ENCODE measurements at places on chromosomes 6 and 20.

GRCh38 chr6:132286298-132287019 is 114.8 kb downstream of the MOXD1 start:
- no peak for DNase-seq

DNA sequence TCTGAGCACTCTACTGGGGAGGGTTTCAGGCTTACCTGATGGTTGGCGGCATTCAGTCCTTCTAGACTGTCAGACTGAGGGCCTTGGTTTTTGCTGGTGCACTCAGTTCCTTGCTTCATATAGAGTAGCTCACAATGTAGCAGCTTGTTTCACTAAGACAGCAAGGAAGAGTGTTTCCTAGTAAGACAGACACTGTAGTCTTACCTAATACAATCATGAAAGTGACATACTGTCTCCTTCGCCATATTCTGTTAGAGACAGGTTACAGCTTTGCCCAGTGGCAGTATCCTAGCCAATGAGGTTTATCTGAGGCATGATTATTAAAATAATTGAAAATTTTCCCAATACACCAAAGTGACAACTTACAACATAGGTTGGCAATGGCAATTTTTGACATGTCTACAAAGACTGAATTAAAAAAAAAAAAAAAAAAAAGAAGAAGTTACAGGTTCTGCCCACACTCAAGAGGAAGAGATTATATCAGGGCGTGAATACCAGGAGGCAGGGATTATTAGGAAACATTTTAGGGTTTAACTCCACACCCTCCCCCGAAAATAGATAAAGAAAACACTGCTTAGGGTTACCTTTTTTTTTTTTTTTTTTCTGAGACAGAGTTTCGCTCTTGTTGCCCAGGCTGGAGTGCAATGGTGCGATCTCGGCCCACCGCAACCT is 66.8 kb downstream of the SCAND1 start:
- DNase-seq, result no peak

GRCh38 chr6:6781873-6782227 is 193.3 kb downstream of the LY86 start:
- DNase-seq, result peak; percentile 50

DNA sequence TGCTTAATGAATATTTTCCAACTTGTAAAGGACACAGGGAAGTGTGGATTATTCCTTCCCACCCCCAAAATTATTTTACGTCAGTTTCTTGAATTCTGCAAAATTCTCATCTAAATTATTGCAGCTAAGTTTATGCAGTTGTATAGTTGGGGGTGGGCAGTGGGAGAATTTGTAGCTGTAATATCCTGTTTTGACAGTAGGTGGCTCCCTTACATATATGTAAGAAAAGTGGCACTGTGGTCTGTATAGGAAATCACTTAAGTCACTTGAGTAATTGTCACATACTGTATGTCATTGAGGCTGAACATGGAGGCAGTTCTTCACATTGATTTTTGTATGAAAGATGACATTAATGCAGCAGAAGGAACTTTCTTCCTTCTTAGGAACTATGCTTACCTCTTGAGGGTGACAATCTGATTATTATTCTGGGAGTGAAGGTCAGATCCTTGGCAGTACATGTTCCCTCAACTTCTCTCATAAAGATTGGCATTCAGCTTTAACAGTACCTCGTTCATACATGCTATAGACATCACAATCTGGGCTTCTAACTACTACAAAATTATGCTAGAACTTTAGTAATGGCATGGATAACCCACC is 14.6 kb upstream of the CFAP206 start:
- peak; percentile 56 for DNase-seq

DNA sequence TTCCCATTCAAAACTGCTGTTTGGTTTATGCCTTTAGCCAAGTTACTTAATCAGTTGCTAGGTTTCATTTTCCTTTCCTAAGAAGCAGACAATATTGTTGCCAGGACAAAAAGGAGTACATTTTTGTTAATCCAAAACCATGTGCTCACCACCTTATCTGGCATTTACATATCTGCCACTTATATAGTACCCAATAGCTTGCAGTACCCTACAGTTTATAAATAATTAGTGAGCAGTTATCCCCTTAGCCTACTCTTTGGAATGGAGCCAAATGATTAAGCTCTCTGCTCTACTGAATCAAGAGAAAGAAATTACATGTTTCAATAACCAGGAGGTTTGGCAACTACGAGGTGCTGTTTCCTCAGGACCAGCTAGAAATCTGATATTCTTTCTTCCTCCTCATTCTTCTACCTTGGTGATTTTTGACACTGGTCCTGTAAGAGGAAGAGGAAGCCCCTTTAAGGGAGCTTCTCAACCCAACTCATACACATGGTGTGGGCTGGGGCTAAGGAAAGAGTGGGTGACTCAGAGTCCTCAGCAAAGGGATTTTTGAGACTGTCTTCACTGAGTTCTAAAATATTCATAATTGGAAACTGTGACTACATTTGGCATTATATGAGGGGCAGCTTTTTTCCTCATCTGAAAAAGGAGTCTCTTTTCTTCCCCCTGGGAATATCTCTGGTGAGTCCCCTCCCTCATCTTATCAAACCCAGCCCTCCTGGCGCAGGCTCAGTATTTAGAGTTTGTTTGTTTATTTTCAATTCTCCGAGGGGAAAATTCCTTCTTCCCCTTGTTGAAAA is 1.5 kb downstream of the ZNFX1 start:
- peak; percentile 72 for DNase-seq

DNA sequence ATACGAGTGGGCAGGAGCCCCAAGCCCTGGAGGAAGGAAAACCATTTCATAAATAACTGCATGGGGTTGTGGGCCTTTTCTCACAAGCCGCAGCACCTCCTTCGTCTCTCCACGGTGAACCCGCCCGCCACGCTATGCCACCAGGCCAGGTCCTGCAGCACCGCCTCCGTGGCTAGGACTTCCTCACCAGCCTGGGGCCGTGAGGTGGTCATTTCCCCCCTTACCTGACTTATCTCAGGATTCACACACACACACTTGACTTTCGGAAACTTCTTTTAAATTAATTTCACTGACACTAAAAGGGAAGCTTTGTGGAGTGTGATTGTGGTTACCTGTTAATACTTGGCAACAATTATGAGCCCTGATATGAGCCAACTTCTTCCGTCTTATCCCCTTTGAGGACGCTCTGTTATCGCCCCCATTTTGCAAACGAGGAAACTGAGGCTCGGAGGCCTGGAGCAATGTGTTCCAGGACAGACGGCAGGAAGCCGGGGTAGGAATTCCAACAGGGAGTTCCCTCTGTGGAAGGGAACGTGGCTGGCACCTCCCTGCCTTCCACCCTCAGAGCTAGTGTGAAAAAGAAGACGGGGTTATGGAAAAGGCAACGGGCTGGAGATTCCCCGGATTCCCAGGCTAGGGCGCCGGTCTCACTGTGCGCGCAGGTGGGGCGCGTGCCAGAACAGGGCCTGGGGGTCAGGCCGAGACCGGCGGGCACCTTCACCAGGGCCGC is 817 bp upstream of the SLCO4A1 start:
- DNase-seq, result no peak

- DNase-seq, result no peak
Observed at GRCh38 chr20:22807045-22807444, 222.7 kb upstream of the FOXA2 start.

DNA sequence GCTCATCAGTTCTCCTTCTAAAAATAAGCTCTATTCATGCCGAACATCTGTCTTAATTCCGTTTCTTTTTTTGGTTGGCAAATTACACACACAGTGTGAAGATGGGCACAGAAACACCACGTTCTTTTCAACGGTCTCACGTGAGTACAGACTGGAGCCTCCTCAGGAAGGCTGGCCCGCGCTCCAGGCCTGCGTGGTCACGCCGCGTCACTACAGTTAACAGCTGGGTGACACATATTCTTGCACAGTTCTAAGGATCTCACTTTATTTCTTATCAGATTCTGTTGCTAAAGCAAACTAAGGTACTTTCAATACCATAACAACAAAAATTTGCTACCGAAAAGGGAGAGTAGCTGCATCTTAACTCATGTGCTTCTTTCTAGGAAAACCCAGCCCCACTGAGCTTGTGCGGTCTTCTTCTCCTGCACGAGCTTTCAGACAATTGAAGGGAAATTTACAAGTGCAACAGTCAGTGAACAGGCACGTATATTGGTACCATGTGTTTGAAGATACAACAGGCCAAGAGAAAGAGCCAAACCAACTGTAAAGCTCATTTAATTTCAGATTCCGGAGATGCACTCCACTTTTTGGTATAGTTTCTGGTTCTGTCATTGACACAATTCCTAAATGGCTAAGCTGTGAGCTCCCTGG is 55.6 kb upstream of the MPC1 start:
- no peak for DNase-seq

DNA sequence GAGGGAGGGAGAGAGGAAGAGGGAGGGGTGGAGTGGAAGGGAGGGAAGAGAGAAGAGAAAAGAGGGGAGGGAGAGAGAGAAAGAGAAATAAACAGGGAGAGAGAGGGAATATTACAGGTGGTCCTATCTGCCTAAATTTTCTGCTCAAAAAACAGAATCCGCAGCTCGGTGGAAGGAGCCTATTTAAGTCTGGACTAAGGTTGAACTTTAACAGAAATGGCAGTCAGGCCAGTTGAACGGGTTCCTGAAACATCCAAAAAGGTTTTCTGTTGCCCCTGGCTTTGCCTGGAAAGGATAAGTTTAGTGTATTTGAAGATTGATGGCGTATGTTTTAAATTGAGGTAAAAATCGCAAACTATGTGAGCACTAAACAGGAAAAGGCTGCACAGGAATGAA is 2.2 kb downstream of the TFAP2B start:
- DNase-seq, result no peak

DNA sequence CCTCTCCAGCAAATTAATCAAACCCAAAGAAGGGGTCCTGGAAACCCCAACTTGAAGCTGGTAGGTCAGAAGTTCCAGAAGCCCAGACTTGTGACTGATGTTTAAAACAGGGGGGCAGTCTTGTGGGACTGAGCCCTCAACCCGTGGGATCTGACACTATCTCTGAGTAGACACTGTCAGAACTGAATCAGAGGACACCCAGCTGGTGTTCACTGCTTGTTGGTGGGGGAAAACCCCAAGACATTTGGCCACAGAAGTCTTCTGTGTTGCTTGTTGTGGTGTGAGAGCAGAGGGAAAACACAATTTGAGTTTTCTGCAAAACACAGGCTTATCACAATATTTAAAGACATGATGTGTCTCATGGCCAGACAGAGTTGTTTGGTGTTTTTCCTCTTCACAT is 29.9 kb downstream of the KIF13A start:
- DNase-seq, result no peak

GRCh38 chr6:129646642-129647041 is 63.3 kb downstream of the ARHGAP18 start:
- DNase-seq, result peak; percentile 21

- no peak for DNase-seq
Observed at GRCh38 chr6:111921103-111921502, 47.9 kb upstream of the FYN start.

DNA sequence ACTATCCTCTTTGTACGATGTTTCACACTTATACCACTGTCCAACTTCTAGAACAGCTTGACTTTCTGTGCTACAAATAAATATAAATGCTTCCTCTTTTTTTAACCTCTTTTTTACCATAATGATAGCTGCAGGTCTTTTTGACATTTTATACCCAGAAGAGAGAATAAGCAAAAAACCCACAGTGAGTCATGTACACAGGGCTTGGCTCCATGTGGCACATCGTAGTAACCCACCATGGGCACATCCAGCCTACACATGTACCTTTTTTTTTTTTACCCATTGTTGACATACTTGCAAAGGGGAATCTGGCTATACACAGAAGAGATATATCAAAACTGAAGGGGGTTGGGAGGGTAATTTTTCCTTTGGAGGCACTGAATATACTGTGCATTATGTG is 59.5 kb upstream of the RSPO3 start:
- DNase-seq, result no peak

GRCh38 chr20:35192118-35192872 is 20.4 kb downstream of the PROCR start:
- DNase-seq, result no peak

DNA sequence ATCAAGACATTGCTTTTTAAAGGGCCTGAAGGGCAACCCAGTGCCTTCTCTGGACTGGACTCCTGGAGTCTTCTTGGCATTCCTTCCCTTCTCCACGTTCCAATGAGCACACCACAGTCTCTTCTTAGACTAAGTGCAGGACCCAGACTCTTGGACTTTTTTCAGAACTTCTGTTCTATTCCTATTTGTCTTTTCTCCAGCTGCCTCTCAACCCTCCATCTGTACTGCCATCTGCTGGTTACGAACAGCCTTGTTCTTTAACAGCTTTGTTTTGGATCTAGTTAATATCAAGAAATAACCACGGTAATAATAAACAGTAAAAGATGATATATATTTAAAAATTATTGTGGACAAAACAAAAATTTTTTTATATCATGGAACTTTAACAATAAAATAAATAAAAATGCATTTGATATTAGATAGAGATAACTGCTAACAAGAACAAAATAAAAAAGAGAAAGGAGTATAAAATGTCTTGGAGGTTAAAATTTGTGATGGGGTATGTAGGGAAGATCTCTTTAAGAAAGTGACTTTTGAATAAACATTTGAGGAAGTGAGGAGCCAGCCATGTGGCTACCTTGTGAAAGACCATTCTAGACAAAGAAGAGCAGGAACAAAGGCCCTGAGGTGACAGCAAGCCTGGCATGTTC is 105.1 kb upstream of the HCRTR2 start:
- peak; percentile 57 for DNase-seq

GRCh38 chr6:18990059-18990978 is 603.2 kb downstream of the RNF144B start:
- peak; percentile 59 for DNase-seq

DNA sequence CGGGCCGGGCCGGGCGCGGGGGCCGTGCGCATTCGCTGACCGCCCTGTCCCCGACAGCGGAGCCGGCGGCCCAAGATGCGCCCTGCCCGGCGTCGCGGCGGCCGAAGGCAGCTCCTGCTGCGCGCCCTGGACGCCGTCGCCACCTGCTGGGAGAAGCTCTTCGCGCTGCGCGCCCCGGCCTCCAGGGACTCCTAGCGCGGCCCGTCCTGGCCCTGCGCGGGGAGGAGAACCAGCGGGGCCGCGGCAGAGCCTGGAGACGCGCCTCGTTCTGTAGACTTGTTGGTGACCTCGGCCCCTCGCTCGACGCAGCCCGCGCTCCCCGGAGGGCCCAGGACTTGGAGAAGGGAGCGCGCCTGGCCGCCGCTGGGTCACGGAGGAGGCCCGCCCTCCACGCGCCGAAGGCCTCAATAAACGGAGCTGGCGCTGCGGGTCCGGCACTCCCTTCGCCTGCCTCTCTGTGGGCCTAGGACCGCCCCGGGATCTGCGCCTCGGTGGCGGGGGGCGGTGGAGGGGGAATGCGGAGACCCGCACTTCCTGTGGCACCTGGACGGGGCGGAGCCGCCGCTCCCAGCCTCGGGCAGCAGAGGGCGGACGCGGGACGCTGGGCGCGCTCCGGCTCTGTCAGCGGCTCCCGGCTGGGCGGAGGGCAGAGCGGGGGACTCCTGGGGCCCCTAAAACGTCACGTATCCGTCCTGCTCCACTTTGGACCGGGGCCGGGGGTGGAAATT is 2.7 kb downstream of the C20orf204 start:
- peak; percentile 37 for DNase-seq

- DNase-seq, result peak; percentile 44
Observed at GRCh38 chr6:141677598-141678211, 455.0 kb upstream of the GJE1 start.

DNA sequence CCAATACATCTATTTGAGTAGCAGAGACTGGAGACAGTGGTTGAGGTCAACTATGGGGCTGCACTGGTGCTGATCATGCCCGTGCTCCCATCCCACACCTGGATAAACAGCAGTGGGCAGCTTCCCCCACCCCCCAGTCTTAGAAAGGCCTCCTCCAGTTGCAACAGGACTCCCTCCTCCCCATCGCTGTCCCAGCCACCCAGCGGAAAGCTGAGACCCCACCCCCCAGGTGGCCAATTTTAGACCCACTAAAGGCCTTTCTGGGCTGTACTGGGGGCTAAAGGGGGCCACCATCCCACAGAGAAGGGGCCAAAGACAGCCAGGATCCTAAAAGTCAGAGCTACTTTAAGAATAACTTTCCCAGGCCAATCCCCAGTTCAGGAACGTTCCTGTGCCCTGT is 1.2 kb upstream of the SSTR4 start:
- no peak for DNase-seq

Measured in fibroblast of skin of right quadriceps (primary cell).